ENCODE measurements at places on chromosomes 2 and 18.

GRCh38 chr18:63869851-63870250 lies 17.7 kb upstream of the SERPINB2 start:
- DNase-seq, result no peak

DNA sequence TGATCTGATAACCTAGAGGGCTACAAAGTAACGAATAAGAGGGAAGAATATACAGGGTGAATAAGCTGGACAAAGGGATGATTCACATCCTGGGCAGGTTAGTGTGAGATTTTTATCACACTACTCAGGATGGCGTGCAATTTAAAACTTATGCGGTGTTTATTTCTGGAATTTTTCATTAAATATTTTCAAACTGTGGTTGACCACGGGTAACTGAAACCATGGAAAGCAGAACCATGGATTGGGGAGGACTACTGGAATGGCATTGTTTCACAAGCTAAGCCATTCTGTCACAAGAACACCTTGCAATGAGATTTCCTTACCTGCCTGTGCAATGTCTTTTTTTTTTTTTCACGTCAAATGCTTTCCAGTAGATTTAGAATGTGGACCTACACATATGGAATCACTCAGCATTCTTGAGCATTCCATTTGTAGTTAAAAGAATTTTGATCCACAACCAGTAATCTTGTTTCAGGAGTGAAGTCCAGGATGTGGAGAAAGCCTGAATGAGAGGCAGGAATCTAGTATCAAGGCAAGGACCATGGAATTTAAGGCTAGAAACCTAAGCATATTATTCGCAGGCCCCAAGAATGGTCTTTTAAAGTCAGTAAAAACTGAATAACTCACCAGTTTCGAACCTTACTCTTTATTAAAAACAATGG lies 8.0 kb upstream of the CDK15 start:
- no peak for DNase-seq

DNA sequence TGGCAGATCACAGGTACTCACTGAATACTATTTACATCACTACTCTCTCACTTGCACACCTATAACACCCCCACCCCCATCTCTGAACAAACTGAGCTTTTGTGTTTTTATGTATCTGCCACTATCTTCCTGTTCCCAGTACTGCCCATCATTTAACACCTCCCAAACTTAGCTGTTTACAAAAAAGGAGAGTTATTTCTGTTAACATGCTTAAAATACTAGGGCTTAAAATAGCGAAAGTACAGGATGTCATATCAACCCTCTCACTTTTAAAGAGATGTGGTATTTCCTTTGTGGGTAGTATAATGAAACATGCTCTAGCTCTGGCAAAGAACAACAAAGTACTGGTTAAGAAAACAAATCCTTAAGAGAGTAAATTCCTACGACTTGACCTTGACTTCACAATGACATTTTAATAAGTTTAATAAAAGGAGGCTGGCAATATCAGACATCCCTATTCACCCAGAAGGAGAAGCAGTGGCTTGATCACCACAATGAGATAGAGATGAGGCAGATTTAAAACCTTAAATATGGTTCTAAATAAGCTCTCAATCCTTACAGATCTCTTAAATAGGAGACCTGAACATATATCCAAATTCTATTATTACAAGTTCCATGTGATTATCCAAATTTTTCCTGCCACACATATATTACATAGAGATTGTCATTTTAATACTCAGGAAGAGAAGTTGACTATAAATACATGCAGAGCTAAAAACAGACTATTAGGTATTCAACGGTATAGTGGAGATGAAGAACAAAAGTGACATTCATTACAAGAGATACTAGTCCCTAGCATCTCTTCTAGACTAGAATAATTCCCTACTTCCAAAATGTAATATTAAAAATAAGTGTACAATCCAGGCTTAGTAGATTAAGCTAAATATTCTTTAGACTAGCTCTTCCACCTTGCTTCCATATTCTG lies 36.9 kb downstream of the TRAK2 start:
- no peak for DNase-seq

GRCh38 chr2:20551260-20551944 lies 99.5 kb downstream of the HS1BP3 start:
- DNase-seq, result no peak

- DNase-seq, result no peak
Observed at GRCh38 chr2:121241466-121241865, 43.5 kb downstream of the TFCP2L1 start.

- no peak for DNase-seq
Observed at GRCh38 chr2:10398496-10398895, 49.6 kb downstream of the ODC1 start.

- no peak for DNase-seq
Observed at GRCh38 chr18:44938720-44939665, 258.3 kb downstream of the SETBP1 start.

- DNase-seq, result no peak
Observed at GRCh38 chr18:40473221-40474029, 1481.6 kb upstream of the PIK3C3 start.

GRCh38 chr2:10030311-10030736 lies 13.0 kb upstream of the KLF11 start:
- no peak for DNase-seq

GRCh38 chr2:113175042-113175628 lies 1.4 kb downstream of the PSD4 start:
- no peak for DNase-seq

DNA sequence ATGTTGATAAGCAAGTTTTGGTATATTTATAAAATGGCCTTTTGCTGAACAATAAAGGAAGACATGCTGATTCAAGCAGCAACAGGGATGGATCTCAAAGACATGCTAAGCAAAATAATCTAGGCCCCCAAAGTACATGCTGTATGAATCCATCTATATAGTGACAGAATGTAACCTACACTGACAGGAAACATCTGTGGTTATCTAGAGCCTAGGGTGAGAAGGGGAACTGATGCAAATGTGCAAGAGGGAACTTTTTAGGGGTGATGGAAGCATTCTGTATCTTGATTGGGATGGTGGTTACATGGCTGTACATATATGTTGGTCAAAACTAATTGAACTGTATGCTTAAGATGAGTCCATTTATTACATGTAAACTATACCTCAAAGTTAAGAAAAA lies 24.2 kb downstream of the CNRIP1 start:
- no peak for DNase-seq

GRCh38 chr2:136377423-136378382 lies 259.8 kb upstream of the CXCR4 start:
- no peak for DNase-seq

Data from substantia nigra (tissue), 51 donors.